ENCODE measurements at places on chromosomes 6 and 20.

DNA sequence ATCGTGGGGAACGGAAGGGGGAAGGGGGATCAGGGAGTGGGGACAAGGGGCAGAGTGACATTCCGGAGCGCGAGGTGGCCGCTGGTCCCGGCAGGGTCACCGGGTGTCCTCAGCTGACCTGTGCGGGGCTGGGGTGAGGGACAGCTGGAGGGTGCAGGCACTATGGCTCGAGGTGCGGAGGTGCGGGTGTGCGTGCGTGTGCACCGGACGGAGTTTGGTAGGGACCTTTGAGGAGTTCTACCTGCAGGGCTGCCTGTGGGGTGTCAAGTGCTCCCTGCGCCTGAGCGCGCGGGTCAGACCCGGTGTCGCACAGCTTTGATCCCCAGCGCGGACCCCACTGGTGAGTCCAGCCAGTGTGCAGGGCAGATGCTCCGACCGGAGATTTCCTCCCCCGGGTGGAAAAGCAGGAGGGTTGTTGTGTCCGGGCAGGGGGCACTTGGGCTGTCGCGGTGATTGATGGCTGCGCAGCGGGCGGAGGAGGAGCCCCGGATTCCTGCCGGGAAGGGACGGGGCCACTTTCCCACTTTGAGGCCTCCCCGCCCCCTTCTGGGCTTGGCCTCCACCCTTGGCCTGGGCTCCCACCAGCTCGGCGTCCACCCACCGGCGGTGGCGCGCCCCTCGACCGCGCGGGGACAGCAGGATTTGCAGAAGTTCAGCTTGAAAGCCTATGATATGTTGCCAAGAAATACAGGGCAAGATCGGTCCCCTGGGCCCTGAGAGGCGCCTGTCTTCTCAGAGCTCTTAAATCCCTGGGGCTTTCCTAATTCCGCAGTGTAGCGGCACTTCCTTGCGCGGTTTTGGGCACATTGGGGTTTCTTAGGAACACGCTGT is 658 bp downstream of the RIN2 start:
- DNase-seq = peak; percentile 90

GRCh38 chr20:23347791-23348190 is 2.8 kb upstream of the NXT1 start:
- no peak for DNase-seq

DNA sequence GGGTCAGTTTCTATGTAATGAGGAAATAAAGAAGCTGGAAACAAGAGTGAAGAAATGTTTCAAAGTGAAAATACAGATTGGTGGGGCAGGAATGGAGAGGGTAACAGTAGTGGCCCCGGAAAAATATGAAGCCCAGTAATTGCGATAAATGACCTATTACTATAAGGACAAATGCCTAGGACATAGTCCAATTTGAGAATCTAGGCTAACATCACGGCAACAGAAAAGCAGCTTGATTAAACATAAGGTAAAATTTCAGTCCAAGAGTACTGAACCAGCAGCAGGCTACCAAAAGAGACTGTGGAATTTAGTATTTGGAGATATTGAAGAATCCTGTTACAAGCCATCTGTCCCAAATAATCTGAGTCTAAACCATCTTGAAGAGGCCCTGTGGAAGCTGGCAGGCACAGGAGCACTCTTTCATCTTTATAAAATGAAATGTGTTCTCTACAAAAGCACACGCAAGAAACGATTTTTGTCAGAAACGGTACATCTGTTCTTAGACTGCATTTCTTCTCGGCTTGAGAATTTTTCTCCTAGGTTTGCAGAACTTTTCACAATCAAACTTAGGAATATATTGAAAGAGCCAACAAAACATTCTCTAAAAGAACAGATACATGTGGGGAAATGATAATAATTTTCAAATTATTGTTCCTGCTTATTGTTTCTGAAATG is 49.3 kb downstream of the ELOVL5 start:
- no peak for DNase-seq

- no peak for DNase-seq
Measured at GRCh38 chr6:13229205-13230085, 98.9 kb downstream of the TBC1D7 start.

GRCh38 chr20:33071198-33071597 is 8.2 kb upstream of the BPIFB4 start:
- no peak for DNase-seq

DNA sequence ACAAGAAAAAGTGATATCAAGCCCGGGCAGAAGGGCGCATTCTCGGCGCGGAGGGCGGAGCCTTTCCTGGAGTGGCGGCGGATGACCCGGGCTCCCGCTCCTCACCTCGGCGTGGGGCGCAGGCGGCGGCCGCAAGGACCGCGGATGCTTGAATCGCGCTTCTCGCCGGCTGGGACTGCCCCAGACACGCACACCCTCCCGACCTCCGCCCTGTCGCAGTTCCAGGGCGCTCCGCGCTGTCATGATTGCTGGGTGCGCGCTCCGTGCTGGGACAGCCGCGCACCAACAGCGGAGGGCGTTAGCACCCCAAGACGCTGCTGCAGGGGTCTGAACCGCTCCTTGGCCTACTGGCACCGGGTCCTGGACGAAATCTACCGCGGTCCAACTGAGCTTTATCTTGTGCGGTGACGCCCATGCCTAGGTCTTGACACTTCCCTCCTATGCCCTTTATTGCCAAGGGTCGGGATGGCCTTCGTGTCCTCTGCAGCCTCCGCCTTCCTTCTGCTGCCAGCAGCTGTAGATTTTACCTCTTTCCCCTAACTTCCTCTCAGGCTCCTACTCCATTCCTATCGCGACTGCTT is 43.3 kb downstream of the IRAK1BP1 start:
- peak; percentile 11 for DNase-seq

DNA sequence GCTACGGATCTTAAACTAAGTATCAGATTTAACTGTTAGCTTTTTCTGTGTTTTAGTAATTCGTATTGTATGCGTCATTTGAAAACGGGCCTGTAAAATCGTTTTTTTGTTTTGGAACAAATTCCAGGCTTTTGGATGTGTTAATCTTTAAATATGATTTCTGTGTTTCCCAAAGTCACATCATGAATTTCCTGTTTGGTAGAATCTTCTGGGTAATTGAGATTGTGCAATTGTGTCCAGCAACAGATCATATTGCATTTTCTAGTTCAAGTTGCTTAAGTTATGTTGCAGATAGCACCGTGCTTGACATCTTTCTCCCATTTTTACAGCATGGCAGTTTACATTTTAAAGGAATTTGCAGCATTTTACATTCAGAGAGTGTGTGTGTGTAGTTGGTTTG is 1.9 kb downstream of the MAPK14 start:
- peak; percentile 42 for DNase-seq

- no peak for DNase-seq
Measured at GRCh38 chr6:21970569-21971300, 326.1 kb downstream of the PRL start.

GRCh38 chr6:96900873-96901272 is 3.2 kb upstream of the NDUFAF4 start:
- no peak for DNase-seq

- DNase-seq = no peak
Measured at GRCh38 chr6:56685102-56685733, 42.5 kb upstream of the DST start.

All from myocyte (in vitro differentiated cells).